ENCODE measurements at places on chromosomes 2 and 18.

DNA sequence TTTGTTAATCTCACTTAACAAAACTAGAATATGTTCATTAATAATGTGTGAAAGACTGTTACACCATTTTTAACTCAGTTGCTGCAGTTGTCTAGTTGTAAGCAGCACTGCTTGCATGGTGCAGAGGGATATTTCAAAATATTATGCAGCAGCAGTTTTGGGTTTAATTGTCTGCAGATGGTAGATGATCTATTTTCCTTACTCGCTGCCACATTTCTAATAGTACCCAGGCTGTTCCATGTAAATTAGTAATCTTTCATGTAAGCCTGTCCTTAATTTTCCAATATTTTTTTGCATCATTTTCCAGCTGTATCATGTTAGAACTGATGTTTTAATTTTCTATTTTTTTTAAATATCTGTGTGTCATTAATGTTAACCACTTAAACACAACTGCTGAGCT is 488.1 kb upstream of the RAB12 start:
- DNase-seq = no peak

GRCh38 chr18:2715990-2716389 is 60.5 kb downstream of the SMCHD1 start:
- no peak for DNase-seq

GRCh38 chr2:156581280-156581679 is 145.1 kb downstream of the GPD2 start:
- DNase-seq = no peak

- peak; percentile 56 for DNase-seq
Observed at GRCh38 chr2:70767699-70768589, at the start of gene ADD2. Gene ADD2, minus strand, starts transcription at chr2:70768200. Its CDS starts 61,792 bp downstream, at chr2:70706408.

DNA sequence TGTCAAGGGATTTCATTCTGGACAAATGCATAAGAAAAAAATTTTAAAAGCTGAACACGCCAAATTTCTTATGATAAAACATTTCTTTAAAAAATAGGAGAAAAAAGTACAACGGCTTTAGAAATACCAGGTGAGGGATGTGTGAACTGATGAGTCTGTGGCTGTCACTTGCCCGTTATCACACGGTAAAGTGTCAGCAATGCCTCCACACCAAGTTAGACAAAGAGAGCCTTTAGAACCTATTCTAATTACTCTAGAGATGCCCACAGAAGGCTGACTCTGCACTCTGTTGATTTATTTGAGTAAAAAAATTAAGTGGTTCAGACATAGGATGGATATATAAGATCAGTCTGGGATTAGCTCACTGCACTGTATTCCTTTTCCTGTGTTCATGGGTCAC is 523.8 kb downstream of the RNF144A start:
- DNase-seq = no peak

GRCh38 chr2:223196331-223196730 is 144.3 kb downstream of the KCNE4 start:
- DNase-seq = no peak

DNA sequence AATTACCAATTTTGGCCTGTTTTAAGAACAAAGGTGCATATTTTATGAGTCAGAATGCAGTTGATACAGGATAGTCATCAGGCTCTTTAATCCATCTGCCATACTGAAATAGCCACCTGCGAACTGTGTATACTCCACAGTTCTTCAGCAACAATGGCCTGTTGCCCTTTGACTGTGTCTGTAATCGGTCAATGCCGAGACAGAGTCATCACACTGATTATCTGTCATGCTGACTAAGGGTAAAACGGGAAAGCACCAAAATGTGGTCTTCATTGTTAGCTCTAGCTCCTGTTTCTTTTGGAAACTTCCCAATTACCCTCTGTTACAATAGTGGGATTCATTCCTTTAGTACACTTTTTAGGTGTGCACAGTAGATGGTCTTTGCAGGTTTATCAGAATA is 871.7 kb downstream of the DPP10 start:
- no peak for DNase-seq

DNA sequence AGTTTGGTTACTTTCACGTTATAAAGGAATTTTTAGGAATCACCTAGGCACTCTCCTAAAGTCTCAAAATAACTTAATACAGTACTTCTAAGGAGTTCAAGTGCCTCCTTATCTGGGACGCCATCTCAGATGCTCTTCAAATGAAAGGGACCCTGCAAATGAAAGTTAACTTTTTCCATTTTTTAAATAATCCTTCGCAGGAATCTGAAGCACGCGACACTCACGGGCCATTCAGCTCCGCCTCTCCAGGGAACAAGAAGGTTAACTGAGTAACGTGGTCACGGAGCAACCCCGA is 537 bp upstream of the ZC3H15 start:
- no peak for DNase-seq
